ENCODE measurements at places on chromosomes 11 and 22.

DNA sequence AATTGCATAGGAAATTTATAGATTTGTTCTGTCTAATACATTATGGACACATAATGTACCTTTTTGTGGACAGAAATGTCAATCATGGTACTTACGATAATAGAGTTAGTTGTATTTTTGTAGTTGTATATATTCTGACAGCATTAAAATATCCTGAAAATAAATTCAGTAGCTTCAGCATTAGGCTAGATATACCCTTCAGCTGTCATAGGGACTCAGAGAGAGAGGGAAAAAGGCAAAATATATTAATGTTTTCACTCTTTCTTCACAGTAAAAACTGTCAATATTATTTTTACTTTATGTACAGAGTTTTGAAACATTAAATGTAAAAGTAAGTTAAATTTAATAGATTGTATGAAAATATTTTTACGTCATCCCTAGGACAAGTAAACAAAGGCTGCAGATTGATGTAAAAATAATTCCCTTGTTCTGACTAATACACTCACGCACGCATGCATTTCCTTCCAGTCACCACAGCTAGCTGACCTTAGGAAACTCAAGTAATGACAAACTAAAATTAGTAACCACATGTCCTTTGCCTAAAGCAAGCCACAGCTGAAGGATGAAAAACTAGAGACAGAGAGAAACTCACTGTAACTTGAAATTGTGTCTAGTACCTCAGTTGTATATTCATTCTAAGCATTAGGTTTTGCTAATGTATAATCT is 104.7 kb upstream of the CARD18 start:
- no peak for DNase-seq

DNA sequence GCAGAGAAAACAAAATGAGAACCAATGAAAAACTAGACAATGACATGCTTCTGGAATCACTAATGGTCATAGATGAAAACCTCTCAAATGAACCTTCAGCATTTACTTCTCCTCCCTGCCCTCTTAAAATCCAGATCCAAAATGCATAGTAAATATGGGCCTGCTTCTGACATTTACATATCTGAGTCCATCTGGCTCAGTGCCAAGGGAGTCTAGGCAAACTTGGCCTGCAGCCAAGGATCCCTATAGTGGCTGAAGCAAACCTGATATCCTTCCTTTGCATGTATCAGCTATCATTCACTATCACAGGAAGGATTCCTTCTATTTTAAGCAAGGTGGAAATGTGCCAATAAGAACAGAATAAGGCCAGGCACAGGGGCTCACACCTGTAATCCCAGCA is 104.8 kb downstream of the C11orf58 start:
- DNase-seq: no peak

- DNase-seq: no peak
These were observed 61.3 kb downstream of the PPME1 start for GRCh38 chr11:74232311-74232950.

GRCh38 chr11:35631891-35632290 is 13.6 kb downstream of the FJX1 start:
- no peak for DNase-seq

DNA sequence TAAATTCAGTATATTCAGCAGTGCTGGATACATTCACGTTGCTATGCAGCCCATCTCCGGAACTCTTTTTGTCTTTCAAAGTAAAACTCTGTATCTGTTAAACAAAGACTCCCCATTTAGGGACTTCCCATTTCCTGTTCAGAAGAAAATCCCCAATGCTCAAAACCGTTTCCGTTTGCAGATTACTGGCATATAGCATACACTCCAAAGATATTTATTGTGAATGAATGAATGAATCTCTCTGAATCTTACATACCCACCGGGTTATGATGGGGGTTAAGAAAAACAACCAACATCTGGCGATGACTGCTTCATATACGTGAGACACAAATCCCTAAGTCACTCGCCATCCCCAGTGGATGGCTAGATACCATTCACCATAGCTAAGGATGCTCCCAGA is 1.6 kb downstream of the THY1 start:
- DNase-seq: no peak

- DNase-seq: no peak
These were observed 15.8 kb downstream of the SLC25A17 start for GRCh38 chr22:40803321-40803720.

DNA sequence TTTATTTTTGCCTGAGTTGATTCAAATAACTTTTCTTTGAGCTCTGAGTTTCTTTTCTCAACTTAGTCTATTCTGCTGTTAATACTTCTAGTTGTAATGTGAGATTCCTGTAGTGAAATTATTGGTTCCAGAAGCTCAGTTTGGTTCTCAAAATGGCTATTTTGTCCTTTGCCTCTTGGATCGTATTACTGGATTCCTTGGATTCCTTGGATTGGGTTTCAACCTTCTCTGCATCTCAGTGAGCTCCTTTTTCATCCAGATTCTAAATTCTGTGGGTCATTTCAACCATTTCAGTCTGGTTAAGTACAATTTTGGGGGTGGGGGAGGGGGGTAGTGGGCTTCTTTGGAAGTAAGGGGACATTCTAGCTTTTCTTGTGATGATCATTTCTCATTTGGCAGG is 341.1 kb upstream of the CNTN5 start:
- no peak for DNase-seq

GRCh38 chr11:75430714-75431532 is 2.1 kb downstream of the KLHL35 start:
- DNase-seq: no peak

DNA sequence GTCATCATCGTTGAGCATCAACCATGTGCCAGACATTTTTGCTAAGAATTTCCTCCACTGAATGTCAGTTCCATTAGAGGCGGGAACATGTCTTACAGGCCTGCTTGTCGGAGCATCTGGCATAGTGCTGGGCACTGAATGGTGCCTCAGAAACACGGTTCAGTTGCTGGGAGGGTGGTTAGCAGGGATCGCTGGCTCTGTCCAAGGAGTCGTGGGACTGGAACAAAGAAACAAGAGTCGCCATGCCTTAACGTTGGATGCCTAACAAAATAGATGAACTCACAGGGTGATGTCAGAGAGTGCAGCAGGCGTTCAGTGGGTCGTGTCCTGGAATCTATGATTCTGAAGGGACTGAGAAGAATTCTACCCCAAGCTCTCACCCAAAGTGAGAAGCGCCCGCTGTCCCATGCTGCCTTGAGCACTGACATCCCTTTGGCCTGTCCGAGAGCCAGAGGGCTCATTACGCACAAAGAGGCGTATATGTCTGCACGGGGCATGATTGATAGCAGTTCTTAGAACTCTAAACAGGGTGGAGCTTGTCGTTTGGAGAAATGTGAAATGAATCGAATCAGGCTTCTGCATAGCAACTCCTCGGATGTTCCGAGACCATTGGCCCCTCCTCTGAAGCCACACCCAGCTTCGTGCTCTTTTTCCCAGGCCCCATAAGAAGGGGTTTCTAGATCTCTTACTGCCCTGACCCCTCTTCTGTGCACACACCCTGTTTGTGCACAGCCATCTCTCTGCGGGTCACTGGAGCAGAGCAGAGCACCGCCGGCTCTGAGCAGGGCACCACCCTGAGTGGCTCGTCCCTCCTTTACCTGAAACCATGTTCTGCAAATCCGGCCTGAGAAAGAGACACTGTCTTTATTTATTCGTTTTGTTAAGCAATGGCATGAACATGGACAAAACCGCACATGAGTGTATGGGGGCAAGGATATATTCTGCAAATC is 113.1 kb upstream of the B3GAT1 start:
- DNase-seq: no peak

GRCh38 chr11:30914143-30914762 is 328.1 kb upstream of the MPPED2 start:
- no peak for DNase-seq

DNA sequence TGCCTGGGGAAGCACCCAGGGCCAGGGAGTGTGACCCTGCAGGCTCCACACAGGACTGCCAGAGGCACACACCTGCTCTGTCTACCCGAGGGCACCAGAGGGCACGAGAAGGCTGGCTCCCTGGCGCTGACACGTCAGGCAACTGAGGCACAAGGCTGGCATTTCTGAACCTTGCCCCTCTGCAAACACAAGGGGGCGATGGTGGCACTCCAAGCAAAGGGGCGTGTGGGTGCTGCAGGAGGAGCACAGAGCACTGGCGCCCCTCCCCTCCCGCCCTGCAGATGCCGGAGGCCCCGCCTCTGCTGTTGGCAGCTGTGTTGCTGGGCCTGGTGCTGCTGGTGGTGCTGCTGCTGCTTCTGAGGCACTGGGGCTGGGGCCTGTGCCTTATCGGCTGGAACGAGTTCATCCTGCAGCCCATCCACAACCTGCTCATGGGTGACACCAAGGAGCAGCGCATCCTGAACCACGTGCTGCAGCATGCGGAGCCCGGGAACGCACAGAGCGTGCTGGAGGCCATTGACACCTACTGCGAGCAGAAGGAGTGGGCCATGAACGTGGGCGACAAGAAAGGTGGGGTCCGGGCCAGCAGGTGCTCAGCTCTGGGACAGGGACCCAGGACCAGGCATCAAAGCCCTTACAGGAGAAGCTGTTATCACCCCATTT is 20.8 kb upstream of the TXNRD2 start:
- peak; percentile 74 for DNase-seq

- no peak for DNase-seq
These were observed 13.2 kb downstream of the MPZL3 start for GRCh38 chr11:118238929-118239328.

DNA sequence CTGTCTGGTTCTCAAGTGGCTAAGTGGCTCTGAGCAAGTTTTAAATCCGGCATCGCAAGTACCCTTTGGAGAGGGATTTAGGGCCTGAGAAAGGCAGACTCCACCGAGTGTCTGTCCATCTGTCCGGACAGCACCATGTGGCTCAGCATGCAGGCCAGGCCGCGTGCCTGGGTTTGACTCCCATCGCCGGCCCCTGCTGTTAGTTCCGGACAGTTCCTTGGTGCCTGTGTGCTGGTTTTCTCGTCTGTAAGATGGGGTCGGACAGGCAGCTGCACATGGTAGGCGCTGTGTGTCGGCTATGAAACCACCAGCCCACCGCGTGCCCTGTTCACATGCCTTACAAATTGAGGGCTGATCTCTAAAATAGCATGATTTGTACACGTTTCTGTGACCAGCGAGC is 31.0 kb downstream of the NUP50 start:
- no peak for DNase-seq

DNA sequence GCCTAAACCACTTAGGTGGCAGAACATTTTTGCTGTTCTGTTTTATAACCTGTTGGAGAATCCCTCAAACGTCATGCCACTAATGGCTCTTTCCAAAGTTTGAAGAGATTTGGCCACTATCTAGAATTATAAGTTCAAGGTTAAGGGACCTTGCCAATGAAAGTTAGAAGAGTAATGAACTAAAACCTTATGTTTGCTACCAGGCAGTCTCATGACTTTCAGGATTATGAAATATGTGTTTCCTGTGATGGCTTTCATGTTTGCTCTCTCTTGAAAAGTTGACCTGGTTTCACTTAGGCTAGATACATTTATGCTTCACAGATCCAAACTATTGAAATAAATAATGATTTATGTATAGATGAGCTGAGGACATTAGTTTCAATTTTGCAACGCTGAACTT is 340.0 kb downstream of the LRRC4C start:
- DNase-seq: no peak

DNA sequence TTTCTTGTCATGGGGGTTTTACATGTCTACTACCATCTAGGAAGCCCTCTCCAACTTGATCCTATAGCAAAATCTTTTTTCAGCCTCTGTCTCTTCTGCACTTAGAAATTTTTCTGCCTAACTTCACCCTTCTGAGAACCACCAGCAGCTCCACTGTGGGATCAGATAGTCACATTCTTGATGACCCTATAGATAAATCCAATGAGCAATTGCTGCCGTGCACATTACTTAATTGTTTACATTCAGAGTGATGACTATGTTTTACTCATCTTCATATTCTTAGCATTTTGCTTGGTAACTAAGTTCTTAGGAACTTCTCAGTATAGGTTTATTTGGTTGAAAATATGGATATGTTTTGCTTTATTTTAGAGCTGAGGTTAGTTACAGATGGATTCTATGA is 12.4 kb upstream of the ETS1 start:
- no peak for DNase-seq

- no peak for DNase-seq
These were observed 54.1 kb downstream of the PPFIA1 start for GRCh38 chr11:70324376-70325115.

DNA sequence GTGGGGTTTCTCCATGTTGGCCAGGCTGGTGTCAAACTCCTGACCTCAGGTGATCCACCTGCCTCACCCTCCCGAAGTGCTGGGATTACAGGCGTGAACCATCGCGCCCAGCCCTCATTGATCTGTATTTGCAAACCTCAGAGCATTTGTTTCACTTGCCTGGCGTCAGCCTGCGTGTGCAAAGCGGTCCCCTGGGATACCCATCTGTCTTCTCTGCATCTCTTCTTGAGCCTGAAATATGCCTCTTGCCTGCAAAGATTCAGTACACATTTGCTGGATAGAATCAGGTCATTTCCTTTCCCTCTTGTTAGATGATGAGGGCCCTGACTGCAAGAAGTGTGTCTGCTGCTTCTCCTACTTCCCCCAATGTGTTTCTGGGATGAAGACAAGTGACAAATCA is 1291.0 kb downstream of the TBC1D22A start:
- no peak for DNase-seq

GRCh38 chr22:23012081-23012622 is 58.2 kb upstream of the GNAZ start:
- no peak for DNase-seq

- no peak for DNase-seq
These were observed 15.4 kb upstream of the HYLS1 start for GRCh38 chr11:125872138-125872491.

- peak; percentile 91 for DNase-seq
These were observed at the start of the genes FEN1 and TMEM258 for GRCh38 chr11:61792310-61793082. TSS of gene FEN1 (plus strand) at chr11:61792911. CDS start at chr11:61795362, 2,451 bp downstream. TSS of gene TMEM258 (minus strand) at chr11:61792599. CDS start at chr11:61792558, 41 bp downstream.

DNA sequence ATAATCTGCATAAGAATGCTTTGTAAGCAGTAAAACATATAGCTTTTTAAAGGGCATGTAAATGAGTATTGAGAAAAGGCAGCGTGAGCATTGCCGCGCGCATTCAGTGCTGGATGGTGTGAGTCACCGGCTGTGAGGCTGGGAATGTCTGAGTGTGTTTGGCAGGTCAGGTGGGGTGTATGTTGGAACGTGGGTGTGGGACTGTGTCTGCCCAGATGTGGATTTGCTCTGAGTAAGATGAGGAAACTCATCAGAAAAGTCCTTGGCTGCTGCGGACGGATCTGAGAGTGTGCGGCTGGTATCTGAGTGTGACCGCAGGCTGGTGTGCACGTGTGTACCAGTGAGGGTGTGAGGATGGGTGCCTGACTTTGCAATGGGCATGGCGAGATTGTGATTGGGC is 66.2 kb upstream of the NECTIN1 start:
- DNase-seq: no peak

- no peak for DNase-seq
These were observed 8.6 kb upstream of the QSER1 start for GRCh38 chr11:32884023-32884422.

- no peak for DNase-seq
These were observed 28.4 kb downstream of the SUSD2 start for GRCh38 chr22:24209687-24210086.

DNA sequence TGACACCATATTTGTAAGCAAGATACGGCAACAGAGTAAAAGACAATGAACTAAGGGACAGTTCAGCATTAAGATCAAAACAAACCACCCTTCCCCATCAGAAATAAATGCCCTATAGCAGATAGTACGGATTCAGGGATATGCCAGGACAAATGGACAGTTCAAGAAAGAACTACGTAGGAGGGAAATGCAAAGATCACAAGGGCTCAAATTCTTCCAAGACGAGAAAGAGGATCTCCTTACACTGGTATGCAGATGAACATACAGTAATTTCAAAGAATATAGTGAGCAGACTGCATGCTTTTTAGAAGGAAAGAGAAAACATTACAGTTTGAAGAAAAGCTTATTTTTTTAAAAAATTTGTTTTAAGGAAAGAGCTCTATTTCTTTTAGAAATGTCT is 124.7 kb upstream of the APOA1 start:
- no peak for DNase-seq
